ENCODE measurements at places on chromosomes 11 and 22.

GRCh38 chr22:23824476-23825245 is 14.1 kb downstream of the DERL3 start:
- no peak for DNase-seq

- DNase-seq, result no peak
Observed at GRCh38 chr11:114061048-114061680, 1.7 kb downstream of the ZBTB16 start.

GRCh38 chr11:15006139-15006759 is 34.1 kb upstream of the CALCA start:
- peak; percentile 1 for DNase-seq

DNA sequence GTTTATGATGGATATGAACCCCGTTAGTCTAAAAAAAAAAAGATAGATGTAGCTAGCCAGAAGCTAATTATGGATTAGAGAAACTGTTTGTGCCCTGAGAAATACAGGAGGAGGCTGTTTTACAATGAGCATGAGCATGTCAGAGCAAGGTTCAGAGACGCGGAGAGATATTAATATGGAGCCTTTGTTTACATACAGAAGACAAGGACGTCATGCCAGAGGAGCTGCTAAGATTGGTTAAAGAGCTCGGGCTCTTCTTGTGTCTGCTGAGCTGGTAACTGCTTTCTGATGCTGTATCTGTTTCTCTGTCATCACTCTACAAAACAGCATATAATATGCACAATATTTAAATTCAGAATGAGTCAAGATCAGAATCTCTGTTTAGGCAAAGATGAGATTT is 24.9 kb upstream of the CCDC89 start:
- DNase-seq, result no peak

DNA sequence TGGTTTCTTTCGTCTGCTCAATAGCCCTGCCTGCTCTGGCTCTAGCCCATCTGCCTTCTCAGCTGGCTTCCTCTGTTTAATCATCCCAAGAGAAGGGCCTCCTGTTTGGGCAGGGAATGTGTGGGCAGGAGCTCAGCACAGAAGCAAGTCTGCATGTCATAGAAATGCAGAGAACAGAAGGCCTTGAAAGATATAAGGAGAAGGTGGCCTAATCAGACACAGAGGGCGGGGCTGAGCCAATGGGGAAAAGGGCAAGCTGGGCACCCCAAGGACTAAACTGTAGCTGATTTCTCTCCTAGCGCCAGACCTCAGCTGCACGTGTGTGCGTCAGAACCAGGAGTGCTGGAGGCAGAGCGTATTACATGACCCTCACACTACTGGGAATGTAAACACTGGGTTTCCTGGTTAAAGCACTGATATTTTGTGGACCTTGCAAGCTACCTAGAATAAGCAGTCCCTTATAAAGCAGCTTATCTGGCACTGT is 7.6 kb upstream of the CCKBR start:
- peak; percentile 12 for DNase-seq

Data from NCI-H2081 (cell line).